ENCODE measurements at places on chromosomes 12 and 14.

- DNase-seq: no peak
These were observed 122.4 kb upstream of the PTPRQ start for GRCh38 chr12:80321653-80322052.

DNA sequence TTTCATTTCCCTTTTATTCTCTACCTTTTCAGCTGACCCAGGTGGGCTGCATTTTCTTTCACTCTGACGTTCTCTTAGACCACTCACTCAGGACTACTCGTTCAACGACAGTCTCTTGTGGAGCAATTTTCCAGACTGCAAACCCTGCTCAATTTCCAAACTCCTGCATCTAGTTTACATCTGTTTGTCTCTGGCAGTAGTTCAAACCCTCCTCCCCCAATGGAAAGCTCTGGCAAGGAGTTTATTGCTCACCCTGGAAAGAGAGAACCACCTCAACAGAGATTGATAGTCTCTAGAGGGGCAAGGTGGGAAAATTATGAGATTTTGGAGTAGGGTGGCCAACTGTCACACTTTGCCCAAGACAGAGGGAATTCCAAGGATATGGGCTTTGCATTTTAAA, 130.2 kb downstream of the TSHR start:
- DNase-seq: no peak

DNA sequence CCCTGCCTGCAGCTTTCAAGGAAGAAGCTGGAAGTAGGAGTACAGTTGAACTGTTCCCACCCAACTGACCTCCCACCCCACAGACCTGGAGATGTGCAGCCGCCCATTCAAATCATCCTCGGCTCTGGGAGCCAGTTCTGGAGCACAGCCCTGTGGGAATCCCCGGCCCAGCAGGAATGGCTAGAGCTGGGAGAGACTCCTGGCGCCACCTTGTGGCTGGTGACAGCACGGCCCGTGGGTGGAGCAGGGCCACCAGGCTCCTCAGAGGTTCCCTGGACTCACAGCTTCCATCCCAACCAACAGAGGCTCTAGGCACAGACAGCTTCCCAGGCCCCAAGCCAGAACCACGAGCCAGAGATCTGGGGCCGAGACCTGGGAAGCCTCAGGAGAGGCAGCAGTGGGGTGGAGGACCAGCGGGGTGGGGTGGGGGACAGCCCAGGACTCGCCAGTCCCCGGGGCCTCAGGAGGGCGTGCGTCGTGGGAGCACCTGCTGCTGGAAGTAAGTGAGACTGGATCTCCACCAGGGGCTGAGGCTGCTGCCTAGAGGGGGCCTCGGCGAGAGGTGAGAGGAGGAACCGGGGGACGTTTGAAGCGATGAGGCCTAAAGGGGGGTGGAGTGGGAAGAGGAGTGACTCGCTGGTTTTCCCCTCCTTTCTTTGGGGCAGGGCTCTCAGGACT, 43.4 kb downstream of the RNF34 start:
- DNase-seq: peak; percentile 58

DNA sequence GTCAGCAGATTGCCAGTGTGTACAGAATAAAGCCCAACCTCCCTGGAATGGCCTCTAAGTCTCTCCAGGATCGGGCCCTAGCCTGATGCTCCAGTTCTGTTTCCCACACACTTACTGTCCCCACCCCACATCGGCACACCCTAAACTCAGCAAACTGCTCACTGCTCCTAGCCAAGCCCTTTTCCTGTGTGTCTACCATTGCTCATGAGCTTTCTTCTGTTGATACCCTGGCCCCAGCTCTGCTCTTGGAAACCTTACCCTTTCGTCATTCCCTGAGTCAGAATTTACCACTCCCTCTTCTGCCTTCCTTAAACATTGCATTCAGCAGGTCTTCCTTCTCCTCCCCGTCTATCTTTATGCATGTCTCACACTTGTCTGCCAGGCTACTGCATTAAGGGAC, 158.9 kb downstream of the TMX1 start:
- DNase-seq: no peak

- DNase-seq: peak; percentile 39
These were observed 612 bp upstream of the FOXN3 start for GRCh38 chr14:89417465-89418225.

DNA sequence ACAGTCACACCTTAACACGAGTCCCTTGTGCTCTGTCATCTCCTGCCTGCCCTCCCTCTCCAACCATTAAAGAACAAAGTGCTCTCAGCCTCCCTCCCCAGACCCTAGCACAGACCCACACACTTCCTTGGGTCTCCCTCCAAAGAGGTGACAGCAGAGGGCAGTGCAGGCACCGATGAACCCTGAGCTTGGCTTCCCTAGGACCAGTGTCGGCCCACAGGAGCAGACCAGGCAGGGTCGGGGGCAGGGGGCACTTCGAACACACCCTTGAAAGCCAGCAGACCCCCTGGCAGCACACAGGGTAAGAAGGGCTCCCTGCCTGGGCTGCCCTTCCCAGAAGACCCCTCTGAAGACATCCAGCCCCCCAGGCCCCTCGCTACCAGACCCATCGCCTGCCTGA, 7.0 kb downstream of the CDK2AP1 start:
- no peak for DNase-seq

- peak; percentile 37 for DNase-seq
These were observed 13.7 kb downstream of the PGF start for GRCh38 chr14:74941676-74942097.

DNA sequence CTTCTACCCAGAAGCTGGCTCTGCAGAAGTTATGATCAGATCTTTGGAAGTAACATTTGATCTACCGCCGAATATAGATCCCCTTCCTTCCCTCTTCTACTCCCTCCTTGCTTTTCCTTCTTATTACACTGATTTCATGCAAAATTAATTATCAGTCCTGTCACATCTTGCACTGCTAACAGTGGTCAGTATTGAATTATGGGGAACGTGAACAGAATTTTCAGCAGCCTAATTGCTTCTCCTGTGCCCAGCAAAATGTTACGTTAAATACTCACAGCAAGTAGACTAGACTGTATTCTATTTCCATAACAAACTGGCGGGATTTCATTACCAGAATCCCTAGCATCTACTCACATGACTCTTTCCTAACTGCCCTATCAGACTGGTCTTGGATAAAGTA, 596.9 kb downstream of the DIO2 start:
- no peak for DNase-seq

GRCh38 chr12:108839890-108840230, 17.5 kb downstream of the SSH1 start:
- DNase-seq: no peak

DNA sequence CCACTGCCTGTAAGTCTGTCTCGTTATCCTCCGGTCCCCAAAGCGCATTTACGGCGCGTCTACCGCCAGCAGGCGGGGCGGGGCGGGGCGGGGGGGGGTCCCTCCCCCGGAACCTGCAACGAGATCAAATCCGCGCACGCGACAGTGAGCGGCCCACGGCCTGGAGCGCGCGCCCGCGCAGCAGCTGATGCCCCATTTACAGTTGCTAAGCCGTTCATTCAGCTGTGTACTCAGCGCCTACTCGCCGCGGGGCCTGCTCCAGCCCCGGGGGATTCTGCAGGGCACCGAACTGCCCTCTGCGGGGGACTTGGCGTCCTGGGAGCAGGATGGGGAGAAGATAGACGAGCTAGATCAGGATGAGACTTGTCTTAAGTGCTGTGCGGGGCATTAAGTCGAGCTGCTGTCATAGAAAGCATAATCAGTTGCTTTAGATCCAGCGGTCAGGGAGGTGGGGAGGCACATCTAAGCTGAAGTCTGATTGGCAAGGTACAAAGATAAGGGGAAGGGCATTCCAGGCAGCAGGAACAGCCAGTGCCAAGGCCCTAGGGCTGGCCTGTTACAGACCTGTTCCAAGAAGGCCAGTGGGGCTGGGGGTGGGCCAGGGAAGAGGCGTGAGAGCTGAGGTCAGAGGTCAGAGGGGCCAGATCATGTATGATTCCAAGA, 1.4 kb upstream of the CCDC85C start:
- DNase-seq: peak; percentile 75

DNA sequence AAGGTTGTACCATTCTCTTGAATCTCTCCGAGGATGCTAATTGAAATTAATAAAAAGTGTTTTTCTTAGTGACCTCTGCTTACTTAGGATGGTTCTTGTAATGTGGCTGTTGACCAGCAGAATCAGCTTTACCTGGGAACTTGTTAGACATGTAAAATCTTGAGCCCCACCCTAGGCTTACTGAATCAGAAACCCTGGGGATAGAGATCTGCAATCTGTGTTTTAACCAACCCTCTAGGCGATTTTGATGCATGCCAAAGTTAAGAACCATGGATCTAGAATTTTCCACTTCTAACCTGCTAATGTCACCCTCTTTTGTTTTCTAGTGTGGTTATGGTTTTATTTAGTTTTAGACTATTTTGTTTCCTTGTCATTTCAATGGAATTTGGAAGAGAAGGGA, 6.5 kb downstream of the NUBPL start:
- no peak for DNase-seq

DNA sequence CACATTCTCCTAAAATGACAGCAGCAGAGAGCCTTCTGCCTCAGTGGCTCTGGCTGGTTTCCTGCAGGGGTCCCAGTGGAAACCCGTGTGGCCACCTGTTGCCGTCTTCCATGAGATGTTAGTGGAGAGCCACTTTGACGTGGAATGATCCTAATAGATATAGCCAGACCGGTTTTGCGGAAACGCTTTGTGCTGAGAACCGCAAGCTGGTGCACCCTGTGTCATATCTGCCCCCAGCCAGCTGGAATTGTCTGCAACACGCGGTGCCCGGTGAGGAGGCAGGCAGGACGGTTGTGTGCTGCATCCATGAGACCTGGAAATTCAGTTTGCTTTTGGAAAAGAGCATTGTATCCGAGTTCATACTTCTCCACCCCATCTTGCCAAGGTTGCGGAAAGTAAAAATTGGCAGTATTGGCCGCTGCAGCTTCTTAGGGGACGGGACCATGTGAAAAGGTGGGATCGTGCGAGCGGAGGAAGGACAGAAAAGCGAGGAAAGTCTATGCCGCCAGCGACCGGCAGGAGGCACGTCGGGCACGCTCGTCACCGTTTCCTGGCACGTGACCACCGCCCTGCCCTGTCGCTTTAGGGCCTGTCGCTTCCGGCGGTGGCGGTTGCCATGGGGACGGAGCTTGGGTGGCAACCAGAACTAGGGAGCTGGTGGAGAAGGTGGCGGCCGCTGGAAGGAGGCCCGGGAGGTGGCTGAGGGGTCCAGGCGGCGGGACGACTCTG, at the start of gene CFAP251:
TSS of gene CFAP251 (plus strand) at position 643 of the 729 bp plus-strand sequence. CDS start 2,714 bp downstream, outside the sequence.
- DNase-seq: peak; percentile 93

GRCh38 chr14:90281756-90282155, 25.4 kb downstream of the PSMC1 start:
- no peak for DNase-seq

- DNase-seq: no peak
These were observed 17.4 kb downstream of the SDSL start for GRCh38 chr12:113439606-113440030.

DNA sequence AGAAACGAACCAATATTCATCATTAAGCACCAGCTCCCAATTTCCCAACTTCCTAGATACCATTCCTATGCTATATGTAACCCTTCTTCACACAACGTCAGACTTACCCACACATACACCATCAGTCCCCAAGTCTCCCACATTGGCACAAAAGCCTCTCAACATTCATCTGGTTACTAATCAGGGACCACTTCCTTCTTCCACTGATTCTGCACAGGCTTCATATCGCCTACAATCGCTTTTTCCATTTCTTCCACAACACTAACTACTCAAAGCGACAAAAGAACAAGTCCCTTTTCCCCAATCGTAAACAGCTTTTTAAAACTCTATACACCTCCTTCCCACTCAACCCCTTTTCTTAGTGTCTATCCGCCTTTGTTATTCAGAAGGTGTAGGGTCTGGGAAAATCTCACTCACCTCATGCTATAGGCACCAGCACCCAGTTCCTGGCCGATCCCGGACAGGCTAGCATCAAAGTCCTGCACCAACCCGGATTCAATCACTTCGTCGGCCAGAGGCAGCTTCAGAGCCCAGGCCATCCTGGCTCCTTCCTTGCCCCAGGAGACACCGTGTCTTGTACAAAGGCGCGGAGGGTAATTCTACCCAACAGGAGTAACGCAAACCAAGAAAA, 936 bp downstream of the TFCP2 start:
- DNase-seq: no peak

DNA sequence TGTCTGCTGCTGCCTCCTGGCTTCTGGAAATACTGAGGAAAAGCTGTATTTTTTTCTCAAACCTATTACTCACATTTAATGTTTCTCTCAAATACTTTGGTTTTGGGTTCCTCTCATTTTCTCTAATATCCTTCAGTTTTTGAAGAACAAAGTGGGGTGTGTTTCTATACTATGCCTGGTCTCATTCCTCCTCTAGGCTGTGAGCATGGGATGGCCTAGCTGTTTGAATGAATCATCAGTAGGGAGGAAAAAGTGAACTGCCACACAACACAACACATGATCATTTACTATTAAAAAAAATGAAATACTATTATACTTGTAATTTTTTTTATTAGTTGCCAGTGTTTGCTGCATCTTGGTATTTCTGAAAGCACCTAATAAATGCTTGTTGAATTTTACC, 11.3 kb upstream of the SMCO3 start:
- no peak for DNase-seq

GRCh38 chr12:27261866-27262265, 17.8 kb downstream of the STK38L start:
- no peak for DNase-seq

DNA sequence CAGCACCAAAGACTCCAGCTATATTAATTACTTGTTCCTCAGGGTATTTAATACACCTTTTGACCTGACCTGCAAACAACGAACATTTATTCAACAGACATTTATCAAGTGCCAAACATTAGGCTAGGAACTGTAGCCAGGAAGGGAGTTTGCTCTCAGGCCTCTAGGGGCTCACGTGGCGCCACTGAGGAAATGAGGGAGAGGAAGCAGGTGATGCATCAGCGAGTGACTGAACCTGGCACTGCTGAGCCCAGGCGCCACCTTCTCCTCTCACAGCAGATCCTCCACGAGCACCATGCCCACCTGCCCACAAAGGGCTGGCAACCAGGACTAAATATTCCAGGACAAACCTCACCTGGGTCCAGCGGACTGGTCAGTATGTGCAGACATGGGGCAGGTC, 50.2 kb downstream of the SETD3 start:
- DNase-seq: peak; percentile 8

- no peak for DNase-seq
These were observed 36.7 kb downstream of the SPATS2 start for GRCh38 chr12:49403971-49404450.

DNA sequence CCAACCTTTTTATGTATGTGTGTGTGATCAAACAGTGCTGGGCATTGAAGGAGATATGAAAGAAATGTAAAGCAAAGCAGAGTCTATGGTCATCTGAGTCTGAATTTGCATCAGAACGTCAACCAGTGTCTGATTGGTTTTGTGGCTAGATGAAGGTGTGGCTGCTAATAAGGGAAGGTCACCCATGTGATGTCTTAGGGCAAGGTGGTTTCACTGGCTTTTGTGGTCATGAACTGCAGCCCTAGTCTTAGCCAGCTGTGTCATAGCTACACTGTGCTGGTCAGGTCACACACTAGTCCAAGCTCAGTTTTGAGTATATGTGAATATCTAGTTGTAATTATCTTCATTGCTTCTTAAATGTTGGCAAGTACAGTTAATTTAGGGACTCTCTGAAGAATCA, 105.8 kb downstream of the TGFB3 start:
- DNase-seq: no peak

Data from activated T-helper 9 cell treated with anti-CD3 and anti-CD28 coated beads, Interleukin-2, amount 50 U/mL, for 16 hours (primary cell).